Lung (tissue), 17 donors: ENCODE measurements at places on chromosomes 2 and 18. TPM values are rescaled to one million over a fixed set of nuclear protein-coding genes. Genes with fewer than 3 reads are reported as not detected.

ANKRD30BL gene
- 3.8 TPM for total RNA-seq

DNA sequence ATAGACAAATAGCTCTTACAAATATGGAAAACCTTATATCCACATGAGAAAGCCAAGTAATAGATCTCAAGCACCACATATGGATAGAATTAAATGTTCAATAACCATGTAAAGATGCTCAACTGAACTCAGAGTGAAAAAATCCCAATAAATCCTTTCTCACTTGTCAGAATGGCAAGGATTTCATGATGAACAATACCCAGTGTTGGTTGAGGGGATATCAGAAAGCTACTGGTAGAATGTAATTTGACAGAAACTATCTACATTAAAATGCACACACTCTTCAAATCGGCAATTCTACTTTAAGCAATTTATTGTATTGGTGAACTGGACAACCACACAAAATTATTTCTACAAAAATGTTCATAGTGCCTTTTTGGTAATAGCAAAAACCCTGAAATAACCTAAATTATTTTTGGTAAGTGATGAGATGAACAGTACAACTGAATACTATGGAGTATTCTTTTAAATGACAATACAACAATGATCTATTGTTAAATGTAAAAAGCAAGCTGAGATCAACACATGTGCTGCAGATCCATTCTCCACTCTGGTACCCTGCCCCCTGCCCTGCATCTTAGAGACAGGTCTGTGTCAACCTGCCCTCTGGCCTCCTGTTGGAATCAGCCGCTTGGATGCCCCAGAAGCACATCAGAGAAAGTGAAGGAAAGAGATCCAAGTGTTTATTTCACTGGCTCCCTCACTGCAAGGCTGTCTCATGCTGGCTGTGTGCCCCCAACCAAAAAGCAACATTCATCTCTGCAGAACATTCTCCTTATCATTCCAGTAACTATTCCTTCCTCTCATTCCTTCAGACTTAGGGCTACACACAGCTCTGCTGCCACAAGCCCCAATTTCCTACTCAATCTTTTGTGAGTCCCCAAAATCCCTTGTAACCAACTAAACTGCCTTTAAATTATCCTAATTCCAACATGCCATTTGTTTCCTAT, 442.5 kb downstream of the LRATD1 start:
- no peaks in the 10 kb centered on the region for H3K36me3 ChIP-seq
- no peak overlapping the region for H3K4me3 ChIP-seq
- no peak overlapping the region for H3K27ac ChIP-seq
- H3K27me3 ChIP-seq: no peaks in the 10 kb centered on the region

DNA sequence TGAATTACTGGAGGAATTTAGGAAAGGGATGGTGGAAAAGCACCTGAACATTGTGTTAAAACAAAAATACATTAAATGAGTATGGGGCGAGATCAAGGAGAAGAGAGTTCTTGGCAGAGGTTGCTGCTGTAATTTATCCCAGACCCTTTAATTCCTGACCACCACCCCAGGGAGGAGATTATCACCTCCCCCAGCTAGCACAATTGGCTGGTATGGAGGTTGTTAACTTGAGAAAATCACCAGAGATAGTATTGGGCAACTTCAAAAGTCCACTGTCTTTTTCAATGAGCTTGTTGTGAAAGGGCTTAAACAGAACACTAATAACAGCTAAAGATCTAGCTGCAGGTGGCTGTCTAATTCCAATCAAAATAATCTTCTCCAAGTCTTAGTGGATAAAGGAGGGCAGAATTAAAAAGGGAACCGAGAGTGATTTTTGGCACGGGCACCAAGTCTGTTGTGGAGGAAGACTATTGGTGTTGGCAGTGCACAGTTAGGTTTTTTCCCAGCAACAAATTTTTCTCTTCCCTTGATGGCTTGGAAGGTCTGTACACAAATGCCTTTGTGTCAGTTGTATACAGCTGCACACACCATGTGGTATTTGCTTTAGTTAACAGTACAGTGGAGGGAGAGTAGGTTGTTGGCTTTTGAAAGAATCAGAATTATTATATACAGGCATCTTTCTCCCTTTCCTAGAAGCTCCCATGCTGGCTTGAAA, 289.5 kb downstream of the SLC4A3 start:
- no peaks in the 10 kb centered on the region for H3K27me3 ChIP-seq
- DNase-seq: no peak
- H3K4me1 ChIP-seq: no peaks in the 10 kb centered on the region
- H3K27ac ChIP-seq: no peak overlapping the region

COLEC12 gene
- total RNA-seq: 40.2 TPM

NCL gene
- 321 TPM for total RNA-seq

KIF5C gene
- total RNA-seq: 0.77 TPM

GRCh38 chr2:878245-878930, 72.3 kb upstream of the SNTG2 start:
- H3K4me3 ChIP-seq: no peak overlapping the region
- no peaks in the 10 kb centered on the region for H3K27me3 ChIP-seq
- no peaks in the 10 kb centered on the region for H3K4me1 ChIP-seq
- H3K36me3 ChIP-seq: no peaks in the 10 kb centered on the region

DNA sequence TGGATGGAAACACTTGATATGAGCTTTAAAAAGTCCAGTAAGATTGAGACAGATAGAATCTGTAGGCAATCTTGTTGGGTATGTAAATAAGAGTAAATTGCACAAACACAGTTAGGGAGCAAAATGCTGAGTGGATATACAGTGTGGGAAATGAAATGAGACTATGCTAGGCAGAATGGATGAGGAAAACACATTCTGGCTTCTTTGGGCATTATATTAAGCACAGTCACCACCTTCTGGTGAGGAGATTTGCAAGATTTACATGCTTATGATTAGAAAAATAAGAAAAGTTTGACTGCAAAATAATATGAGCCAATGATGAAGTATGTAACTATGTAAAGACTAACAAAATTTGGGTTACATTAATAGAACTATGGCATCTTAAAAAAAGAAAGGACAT, 2165.0 kb upstream of the CELF4 start:
- H3K4me1 ChIP-seq: peaks cover 7% of the 10 kb centered on the region
- no peak overlapping the region for H3K27ac ChIP-seq
- no peak overlapping the region for H3K4me3 ChIP-seq
- peak; percentile 22 for DNase-seq

- H3K27me3 ChIP-seq: no peaks in the 10 kb centered on the region
- H3K4me1 ChIP-seq: no peaks in the 10 kb centered on the region
- no peaks in the 10 kb centered on the region for H3K36me3 ChIP-seq
- no peak overlapping the region for H3K4me3 ChIP-seq
Measured at GRCh38 chr18:44135741-44136140, 544.9 kb upstream of the SETBP1 start.

- no peak overlapping the region for H3K27ac ChIP-seq
- DNase-seq: peak; percentile 58
- no peaks in the 10 kb centered on the region for H3K36me3 ChIP-seq
- H3K4me3 ChIP-seq: peak overlapping the region; percentile 5
Measured at GRCh38 chr18:13800505-13801259, 23.3 kb upstream of the MC5R start.

- no peaks in the 10 kb centered on the region for H3K36me3 ChIP-seq
- DNase-seq: peak; percentile 65
- H3K4me3 ChIP-seq: no peak overlapping the region
Measured at GRCh38 chr2:85266146-85267041, 61.4 kb downstream of the TGOLN2 start.

HRH4 gene
- 0.89 TPM for total RNA-seq

- no peak overlapping the region for H3K27ac ChIP-seq
- H3K4me3 ChIP-seq: no peak overlapping the region
- DNase-seq: no peak
- no peaks in the 10 kb centered on the region for H3K36me3 ChIP-seq
Measured at GRCh38 chr2:29573147-29573546, 348.2 kb downstream of the ALK start.

SCN1A gene
- total RNA-seq: 32.6 TPM

DNA sequence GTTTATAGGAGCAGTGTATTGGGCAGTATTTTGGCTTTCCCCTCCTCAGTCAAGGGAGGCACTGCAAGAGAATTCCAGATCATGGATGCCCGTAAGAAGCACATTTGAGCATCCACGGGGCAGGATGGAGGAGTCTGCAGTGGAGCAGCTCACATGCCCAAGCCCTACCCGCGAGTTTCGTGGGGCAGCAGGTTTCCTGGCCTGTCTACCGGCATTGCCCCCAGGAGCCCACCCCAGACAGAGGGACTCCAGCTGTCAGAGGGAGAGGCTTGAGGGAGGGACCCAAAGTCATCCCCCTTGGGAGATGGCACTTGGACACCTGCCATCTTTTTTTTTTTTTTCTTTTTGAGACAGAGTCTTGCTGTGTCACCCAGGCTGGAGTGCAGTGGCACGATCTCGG, 31.3 kb downstream of the TMEM177 start:
- no peaks in the 10 kb centered on the region for H3K4me1 ChIP-seq
- H3K36me3 ChIP-seq: no peaks in the 10 kb centered on the region
- DNase-seq: no peak
- H3K4me3 ChIP-seq: no peak overlapping the region

DNA sequence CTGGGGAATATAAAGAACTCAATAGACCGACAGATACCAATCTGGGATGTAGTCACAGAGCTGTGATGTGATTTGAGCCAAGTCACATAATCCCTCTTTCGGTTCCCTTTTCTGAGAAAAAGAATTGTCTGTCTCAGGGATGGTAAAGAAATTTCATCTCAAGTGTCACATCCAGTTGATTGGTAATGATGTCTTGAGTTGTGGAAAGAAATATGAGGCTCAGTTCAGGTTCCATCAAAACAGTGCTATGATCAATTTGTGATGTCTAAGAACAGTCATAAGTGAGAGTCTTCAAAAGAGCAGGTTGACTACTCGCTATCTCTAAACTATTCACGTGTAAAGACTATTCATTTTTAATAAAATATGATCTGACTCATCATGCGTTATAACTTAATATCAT, 223.3 kb downstream of the METTL4 start:
- no peaks in the 10 kb centered on the region for H3K4me1 ChIP-seq
- H3K27ac ChIP-seq: no peak overlapping the region
- H3K4me3 ChIP-seq: no peak overlapping the region
- H3K36me3 ChIP-seq: no peaks in the 10 kb centered on the region

DNA sequence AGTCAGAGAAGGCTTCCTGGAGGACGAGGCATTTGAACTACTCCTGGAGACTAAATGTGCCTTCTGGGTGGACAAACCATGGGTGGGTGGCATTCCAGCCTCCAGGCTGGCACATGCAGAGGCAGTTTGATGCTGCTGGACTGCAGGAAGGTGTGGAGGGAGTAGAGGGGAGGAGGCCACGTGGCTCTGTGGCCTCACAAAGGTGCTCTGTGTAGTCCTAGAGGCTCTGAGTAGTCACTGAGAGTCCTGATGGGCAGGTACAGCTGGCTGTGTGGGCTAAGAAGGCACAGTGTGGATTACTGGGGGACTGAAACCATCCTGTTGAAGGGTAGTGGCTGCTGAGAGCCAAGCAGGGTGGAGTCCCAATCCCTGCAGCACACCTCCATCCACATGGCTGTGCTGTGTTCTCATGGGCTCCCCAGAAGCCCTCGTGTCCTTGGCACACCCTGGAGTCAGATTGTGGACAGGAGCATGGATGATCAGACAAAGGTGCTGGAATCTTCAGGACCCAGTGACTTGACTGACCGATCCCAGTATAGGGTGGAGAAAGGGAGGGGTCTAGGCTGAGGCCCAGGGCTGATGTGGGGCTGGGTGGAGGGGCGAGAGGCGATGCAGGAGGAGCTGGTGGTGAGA, 87.4 kb upstream of the HS6ST1 start:
- DNase-seq: no peak
- H3K4me3 ChIP-seq: no peak overlapping the region
- no peaks in the 10 kb centered on the region for H3K27me3 ChIP-seq
- no peaks in the 10 kb centered on the region for H3K36me3 ChIP-seq

DNA sequence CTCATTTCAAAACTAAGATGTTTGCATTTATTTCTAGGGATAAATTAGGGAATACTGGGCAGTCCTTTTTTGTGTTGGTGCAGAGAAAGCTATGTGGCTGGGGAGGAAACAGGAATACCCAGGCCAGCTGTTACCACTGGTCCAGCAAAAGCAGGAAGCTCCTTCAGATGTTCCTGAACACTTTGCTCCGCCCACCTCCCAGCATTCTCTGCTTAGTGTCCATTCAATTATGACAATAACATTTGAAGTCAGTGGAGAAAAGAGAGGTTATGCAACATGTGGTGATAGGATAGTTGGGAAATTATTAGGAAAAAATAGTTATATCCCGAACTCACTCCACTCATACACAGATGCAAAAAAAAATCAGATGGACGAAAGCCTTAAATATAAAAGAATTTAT, 22.1 kb upstream of the ARPC2 start:
- no peaks in the 10 kb centered on the region for H3K36me3 ChIP-seq
- H3K27me3 ChIP-seq: peaks cover 7% of the 10 kb centered on the region
- no peak overlapping the region for H3K4me3 ChIP-seq
- no peak overlapping the region for H3K27ac ChIP-seq
- H3K4me1 ChIP-seq: no peaks in the 10 kb centered on the region

REG1A gene
- total RNA-seq: 9.2 TPM
